ENCODE measurements at places on chromosomes 3 and 15.

DNA sequence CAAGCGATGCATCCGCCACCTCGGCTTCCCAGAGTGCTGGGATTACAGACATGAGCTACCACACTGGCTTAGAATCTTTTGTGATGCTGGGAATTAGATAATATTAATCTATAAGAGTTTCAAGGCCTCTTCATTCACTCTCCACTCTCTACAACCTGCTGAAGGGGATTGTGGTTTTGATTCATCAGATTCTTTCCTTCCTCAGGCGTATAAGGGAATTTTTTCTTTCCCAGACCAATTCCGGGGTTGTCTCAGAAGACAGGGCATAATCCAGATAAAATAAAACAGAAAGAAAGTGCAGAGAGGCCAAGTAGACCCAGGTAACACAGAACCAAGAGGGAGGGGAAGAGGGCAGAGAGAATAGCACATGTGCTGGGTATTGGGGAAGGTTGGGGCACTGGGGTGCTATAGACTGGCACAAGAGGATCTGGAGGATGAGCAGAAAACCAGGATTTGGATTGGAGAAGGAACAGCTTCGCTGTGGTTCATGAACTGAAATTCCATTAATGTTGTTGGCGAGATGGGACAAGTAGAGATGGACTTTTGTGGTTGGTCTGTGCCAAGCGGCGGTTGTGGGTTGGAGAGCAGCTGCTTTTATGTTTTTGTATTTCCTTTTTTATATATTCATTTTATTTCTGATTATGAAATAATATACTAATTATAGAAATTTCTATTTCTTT is 12.8 kb downstream of the ARL6IP5 start:
- DNase-seq, result no peak

DNA sequence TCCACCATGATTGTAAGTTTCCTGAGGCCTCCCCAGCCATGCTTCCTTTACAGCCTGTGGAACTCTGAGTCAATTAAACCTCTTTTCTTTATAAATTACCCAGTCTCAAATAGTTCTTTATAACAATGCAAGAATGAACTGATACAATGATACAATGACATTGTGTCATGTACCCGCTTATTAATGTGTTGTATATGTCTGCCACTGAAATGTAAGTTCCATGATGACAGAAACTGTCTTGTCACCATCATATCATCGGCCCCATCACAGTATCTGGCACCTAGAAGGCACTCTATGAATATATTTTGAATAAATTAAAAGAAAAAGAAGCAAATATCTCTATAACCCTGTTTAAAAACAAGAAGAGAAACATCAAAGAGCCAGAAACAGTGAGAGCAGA is 29.6 kb downstream of the FEZF2 start:
- no peak for DNase-seq

DNA sequence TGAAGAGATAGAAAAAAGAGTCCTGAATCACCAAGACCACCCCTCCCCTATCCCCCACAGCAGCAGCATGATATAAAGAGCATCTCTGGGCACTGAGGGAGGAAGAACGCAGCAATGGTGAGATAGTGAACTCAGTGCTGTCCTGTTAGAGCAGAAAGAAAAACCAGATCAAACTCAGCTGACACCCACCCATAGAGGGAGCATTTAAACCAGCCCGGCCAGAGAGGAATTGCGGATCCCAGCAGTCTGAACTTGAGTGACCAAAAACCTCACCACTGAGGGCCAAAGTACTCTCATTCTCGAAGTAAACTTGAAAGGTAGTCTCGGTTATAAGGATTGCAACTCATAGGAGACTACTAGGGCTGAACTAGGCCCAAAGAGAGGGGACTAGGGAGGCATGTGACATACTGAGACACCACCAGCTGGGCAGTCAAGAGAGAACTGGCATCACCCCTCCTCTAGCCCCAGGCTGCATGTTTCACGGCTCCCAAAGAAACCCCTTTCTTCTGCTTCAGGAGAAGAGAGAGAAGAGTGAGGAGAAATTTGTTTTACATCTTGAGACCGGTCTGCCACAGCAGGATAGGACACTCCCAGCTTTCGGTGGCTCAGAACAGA is 39.2 kb upstream of the TGFBR2 start:
- DNase-seq, result no peak

DNA sequence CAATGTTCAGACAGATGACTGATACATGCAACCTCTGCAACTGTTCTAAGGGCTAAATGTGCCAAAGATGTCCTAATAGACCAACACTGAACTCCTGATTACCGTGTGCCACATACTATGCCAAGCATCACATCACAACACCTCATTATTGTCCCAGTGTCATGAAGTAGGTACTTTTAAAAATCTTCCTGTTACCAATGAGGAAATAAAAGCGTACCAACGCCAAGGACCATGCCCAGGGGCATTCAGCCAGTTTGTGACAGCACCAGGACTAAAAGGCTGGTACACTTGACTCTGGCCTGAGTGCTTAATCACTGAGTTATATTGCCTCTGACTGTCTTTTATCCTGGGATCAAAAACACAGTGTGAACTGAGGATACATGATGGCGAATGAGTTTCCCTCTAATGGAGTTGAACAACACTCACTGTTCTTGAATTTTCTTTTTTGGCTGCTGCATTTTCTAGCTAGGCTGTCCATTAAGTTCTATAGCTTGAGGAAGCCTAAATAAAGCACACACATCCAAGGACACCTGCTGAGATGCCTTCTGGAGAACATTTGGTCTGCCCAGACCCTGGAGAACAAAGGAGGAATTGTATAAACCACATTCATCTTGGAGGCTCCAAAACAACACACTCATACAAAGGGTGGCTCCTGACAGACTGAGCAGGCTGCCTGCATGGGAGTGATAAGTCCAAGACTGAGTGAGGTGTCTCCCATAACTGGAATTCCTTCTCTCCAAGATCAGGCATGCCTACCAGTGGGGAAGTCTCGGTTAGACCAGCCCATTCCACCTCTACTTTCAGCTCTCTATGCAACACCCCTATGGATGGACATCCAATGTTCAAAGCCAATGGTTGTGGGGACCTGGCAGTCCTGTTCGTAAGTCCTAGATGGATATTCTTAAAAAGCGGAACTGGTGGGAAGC is 126.7 kb upstream of the PRICKLE2 start:
- no peak for DNase-seq

DNA sequence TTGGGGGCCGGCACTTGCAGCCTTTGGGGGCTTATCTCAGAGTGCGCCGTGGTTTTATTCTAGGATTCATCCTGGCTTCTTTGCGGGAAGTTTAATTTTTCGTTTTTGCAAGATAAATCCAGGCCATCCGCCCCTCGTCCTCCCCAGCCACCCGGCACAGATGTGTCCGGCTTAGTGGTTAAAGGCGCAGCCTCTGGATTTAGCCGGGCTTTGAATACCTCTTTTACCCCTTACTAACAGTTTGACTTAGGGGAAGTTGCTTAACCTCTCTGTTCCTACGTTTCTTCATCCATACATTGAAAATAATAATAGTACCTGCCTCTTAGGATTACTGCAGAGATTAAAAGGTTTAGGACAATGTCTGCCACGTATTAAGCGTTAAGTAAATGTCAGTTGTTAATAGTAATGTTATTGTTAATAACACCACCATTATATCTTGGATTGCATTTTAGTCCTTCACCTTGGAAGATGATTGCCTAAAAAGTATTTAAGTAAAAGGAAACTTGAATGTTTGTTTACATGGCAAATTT is 714 bp downstream of the ECT2 start:
- DNase-seq, result no peak

- no peak for DNase-seq
Observed at GRCh38 chr3:188041193-188041592, 112.8 kb upstream of the LPP start.

DNA sequence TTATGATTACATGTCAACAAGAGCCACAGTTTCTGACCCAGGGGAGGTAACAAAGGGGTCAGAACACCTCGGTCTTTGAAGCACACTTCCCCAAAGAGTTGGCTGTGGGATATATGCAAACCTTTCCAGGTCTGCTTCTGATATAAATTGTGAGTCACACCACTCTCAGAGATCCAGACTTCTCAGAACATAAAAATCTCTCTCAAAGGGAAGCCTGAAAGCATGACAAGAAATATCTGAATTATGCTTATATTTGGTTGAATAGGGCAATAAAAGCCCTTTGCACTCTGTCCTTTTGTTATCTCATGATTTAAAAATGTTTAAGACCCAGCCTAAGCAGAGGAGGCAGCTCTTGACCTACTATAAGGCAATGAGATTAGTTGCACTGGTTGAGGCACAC is 56.8 kb downstream of the MYH15 start:
- DNase-seq, result no peak

Measured in stimulated activated CD8-positive, alpha-beta memory T cell treated with anti-CD3 and anti-CD28 coated beads, Interleukin-4, amount 100 ng/mL, for 4 hours (primary cell).